Thyroid gland (tissue), 4 donors: ENCODE measurements at places on chromosomes 3 and 15. TPM values are rescaled to one million over a fixed set of nuclear protein-coding genes. Genes with fewer than 3 reads are reported as not detected.

LMAN1L gene
- not detected for total RNA-seq

CHSY1 gene
- 18.7 TPM for total RNA-seq

GABRB3 gene
- 25.7 TPM for total RNA-seq

TNFAIP8L3 gene
- total RNA-seq = 20.7 TPM

ZNF80 gene
- total RNA-seq = not detected

ZPLD1 gene
- total RNA-seq = not detected

TFDP2 gene
- 88.3 TPM for total RNA-seq

LRRC2 gene
- total RNA-seq = 32.6 TPM

ITGA11 gene
- total RNA-seq = 3.0 TPM

ZWILCH gene
- total RNA-seq = 6.4 TPM

GRCh38 chr3:135994708-135995337 lies 29.3 kb downstream of the PPP2R3A start:
- no peak overlapping the region for H3K4me3 ChIP-seq
- DNase-seq = no peak
- no peaks in the 10 kb centered on the region for H3K4me1 ChIP-seq

DNA sequence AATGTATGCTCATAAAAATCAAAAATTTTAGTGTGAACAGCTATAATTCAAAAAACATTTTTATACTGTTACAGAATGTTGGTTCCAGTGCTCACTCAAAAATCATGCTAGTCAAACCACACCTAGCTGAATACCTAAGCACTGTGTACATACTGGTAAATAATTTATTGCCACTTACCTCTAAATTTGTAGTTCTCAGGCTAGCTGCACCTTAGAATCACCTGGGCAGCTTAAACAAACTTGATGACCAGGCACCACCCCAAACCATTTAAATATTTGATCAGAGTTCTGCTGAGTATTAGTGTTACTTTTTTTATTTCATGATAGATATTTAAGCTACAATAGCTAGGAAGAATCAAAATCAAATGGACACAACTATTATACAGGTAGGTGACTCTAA lies 32.3 kb upstream of the TMCO5A start:
- no peak overlapping the region for H3K4me3 ChIP-seq
- no peak for DNase-seq
- no peak overlapping the region for H3K27ac ChIP-seq
- H3K36me3 ChIP-seq = no peaks in the 10 kb centered on the region
- H3K4me1 ChIP-seq = no peaks in the 10 kb centered on the region

DNA sequence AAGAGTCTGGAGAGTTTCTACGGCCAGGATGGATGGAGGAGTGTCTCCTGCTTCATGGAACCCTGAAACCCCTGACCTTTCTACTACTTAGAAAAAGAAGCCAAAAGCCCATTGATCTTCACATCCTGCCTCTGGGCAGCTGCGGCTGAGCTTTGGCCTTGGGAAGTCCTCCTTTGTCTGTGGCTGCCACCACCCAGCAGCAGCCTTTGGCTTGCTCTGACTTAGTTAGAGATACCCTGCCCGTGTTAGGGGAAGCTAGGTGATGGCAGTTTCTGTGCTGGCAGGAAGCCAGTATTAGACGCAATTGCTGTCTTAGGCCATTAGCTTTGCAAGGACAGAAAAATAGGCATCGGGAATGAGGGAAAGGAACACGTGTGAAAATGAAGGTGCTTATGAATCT lies 18.8 kb downstream of the APH1B start:
- no peak overlapping the region for H3K27ac ChIP-seq
- H3K4me1 ChIP-seq = no peaks in the 10 kb centered on the region
- H3K27me3 ChIP-seq = no peaks in the 10 kb centered on the region

DNA sequence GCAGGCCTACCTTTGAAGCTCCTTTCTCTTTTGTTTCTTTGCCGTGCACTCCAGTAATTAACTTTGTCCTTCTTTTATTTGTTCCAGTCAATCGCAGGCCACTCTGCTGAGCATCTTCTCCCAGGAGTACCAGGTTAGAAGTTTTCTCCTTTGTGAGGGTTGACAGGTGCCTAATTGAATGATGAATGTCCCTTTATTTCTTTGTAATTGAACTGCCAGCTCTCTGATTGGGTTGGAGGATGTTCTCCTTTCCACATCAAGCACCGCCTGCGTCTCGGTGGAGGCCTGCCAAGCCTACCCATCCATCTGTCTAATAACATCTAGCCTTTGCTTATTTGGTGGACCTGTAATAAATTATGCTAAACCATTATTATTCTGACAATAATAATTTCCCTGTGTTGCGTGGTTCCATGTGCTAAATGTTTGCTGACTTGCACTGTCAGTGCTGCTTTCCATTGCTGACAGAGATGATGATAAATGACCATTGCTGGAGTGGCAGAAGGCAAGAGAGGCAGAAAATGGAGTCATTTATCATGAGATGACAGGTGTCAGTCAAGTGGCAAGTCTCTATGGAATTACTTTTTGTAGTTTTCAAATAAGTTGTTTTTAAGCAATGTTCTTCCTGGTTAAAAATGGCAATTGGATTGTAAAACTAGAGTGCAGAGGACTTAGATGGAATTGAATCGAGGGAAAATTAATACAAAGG lies 64.9 kb downstream of the CDIN1 start:
- H3K4me1 ChIP-seq = no peaks in the 10 kb centered on the region
- no peak for DNase-seq
- H3K27me3 ChIP-seq = no peaks in the 10 kb centered on the region
- H3K36me3 ChIP-seq = no peaks in the 10 kb centered on the region
- no peak overlapping the region for H3K27ac ChIP-seq

DNA sequence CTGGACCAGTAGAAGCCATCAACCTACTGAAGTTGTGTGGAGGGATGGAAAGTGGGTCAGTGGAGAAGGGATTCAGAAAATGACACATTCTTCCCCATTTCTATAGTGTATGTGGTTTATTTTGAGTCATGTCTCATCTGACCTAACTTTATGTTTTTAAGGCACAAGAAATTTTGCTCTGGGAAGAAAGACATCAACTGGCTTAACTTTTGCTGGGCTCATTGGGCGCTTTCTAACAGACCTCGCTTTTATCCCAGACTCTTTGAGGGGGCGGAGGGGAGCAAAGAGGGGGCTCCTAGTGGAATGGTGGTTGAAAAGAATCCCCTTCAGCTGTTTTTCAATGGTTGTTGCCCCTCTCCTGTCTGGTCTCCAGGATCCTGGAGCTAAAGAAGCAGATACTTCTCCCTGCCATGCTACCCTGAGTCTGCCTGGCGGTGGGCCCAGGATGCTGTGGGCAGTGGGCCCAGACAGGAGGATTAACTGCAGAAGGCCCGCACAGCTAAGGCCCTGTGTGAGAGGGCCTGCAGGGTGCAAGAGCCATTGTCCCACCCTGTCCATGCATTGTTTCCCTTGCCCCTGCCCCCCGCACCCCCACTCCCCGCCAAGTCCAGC lies 14.5 kb downstream of the CSRNP1 start:
- peaks cover 19% of the 10 kb centered on the region for H3K36me3 ChIP-seq
- no peak overlapping the region for H3K4me3 ChIP-seq
- peaks cover 64% of the 10 kb centered on the region for H3K4me1 ChIP-seq
- H3K27me3 ChIP-seq = no peaks in the 10 kb centered on the region

- H3K27ac ChIP-seq = no peak overlapping the region
- H3K4me3 ChIP-seq = no peak overlapping the region
- DNase-seq = no peak
- no peaks in the 10 kb centered on the region for H3K36me3 ChIP-seq
- H3K27me3 ChIP-seq = no peaks in the 10 kb centered on the region
Measured at GRCh38 chr3:139340784-139341183, 3.0 kb upstream of the MRPS22 start.

DNA sequence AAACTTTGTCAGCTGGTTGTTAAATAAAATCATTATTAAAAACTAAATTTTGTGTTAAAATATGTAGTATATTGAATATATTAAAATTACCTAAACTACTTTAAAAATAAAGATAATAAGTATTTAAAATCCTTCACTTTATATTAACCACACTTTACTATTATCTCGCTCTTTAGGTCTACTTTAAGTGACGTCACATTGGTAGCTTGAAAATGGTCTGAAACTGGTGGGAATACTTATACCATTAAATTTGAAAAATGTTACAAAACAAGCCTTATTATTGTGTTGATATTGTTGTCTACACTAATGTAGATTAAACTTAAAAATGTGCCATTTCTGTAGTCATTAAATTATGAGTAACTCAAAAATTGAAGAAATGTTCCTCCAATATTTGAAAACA lies 77.6 kb downstream of the ZIC4 start:
- H3K36me3 ChIP-seq = no peaks in the 10 kb centered on the region
- H3K27me3 ChIP-seq = no peaks in the 10 kb centered on the region
- DNase-seq = no peak
- H3K4me1 ChIP-seq = no peaks in the 10 kb centered on the region

GRCh38 chr3:12908859-12909258 lies 67.5 kb upstream of the RPL32 start:
- no peaks in the 10 kb centered on the region for H3K27me3 ChIP-seq
- peaks cover 63% of the 10 kb centered on the region for H3K36me3 ChIP-seq
- H3K27ac ChIP-seq = no peak overlapping the region
- no peaks in the 10 kb centered on the region for H3K4me1 ChIP-seq
- no peak overlapping the region for H3K4me3 ChIP-seq

GRCh38 chr15:45121706-45122417 lies 7.7 kb downstream of the DUOXA2 start:
- peaks cover 37% of the 10 kb centered on the region for H3K4me1 ChIP-seq
- peak overlapping the region; percentile 82 for H3K27ac ChIP-seq
- no peaks in the 10 kb centered on the region for H3K27me3 ChIP-seq
- H3K4me3 ChIP-seq = no peak overlapping the region
- peak; percentile 34 for DNase-seq
- no peaks in the 10 kb centered on the region for H3K36me3 ChIP-seq

- peaks cover 4% of the 10 kb centered on the region for H3K36me3 ChIP-seq
- DNase-seq = peak; percentile 12
- no peak overlapping the region for H3K4me3 ChIP-seq
- peaks cover 16% of the 10 kb centered on the region for H3K4me1 ChIP-seq
- peak overlapping the region; percentile 14 for H3K27ac ChIP-seq
Measured at GRCh38 chr3:184347321-184348056, 10.1 kb downstream of the FAM131A start.

GRCh38 chr15:41966920-41967465 lies 5.4 kb downstream of the EHD4 start:
- H3K36me3 ChIP-seq = no peaks in the 10 kb centered on the region
- H3K4me3 ChIP-seq = no peak overlapping the region
- H3K27ac ChIP-seq = no peak overlapping the region
- DNase-seq = no peak
- no peaks in the 10 kb centered on the region for H3K27me3 ChIP-seq

GRCh38 chr3:128590948-128591347 lies 59.7 kb downstream of the RPN1 start:
- no peak for DNase-seq
- H3K36me3 ChIP-seq = no peaks in the 10 kb centered on the region
- no peaks in the 10 kb centered on the region for H3K27me3 ChIP-seq
- no peaks in the 10 kb centered on the region for H3K4me1 ChIP-seq

DNA sequence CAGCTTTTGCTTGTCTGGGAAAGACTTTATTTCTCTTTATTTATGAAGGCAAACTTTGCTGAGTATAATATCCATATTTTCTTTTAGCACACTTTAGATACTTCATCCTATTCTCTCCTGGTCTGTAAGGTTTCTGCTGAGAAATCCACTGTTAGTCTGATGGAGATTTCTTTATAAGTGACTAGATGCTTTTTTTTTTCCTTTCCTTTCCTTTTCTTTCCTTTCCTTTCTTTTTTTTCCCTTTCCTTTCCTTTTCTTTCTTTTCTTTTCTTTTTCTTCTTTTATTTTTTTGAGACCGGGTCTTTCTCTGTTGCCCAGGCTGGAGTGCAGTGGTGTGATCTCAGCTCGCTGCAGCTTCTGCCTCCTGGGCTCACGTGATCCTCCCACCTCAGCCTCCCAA lies 38.4 kb downstream of the TOPAZ1 start:
- DNase-seq = no peak
- H3K27me3 ChIP-seq = no peaks in the 10 kb centered on the region
- no peaks in the 10 kb centered on the region for H3K36me3 ChIP-seq
- no peaks in the 10 kb centered on the region for H3K4me1 ChIP-seq
- no peak overlapping the region for H3K4me3 ChIP-seq

DNA sequence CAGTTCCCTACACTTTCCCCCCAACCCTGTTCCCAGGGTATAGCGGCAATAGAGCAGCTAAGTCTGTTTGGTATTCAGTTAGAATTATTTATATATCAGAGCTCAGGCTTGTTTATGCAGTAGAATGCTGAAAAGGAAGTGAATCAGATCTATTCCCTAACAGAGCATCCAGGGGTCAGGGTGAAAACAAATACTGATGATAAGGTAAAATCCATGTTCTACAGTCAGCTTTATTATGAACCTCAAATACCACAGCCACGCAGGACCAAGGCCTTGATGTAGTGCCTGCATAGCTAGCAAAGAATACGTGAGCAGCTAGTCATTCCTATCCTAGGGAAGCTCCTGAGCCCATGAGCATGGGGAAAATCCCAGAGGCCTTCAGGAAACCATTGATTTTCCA lies 229.7 kb upstream of the ICE2 start:
- H3K4me3 ChIP-seq = no peak overlapping the region
- H3K36me3 ChIP-seq = no peaks in the 10 kb centered on the region
- peaks cover 28% of the 10 kb centered on the region for H3K4me1 ChIP-seq
- no peak for DNase-seq
- H3K27ac ChIP-seq = no peak overlapping the region

- H3K27ac ChIP-seq = no peak overlapping the region
- peaks cover 18% of the 10 kb centered on the region for H3K4me1 ChIP-seq
- DNase-seq = peak; percentile 65
Measured at GRCh38 chr3:168116279-168116678, 20.6 kb upstream of the GOLIM4 start.
